Suppressor macrophage (primary cell): ENCODE measurements at places on chromosomes 12 and 14.

- no peak for DNase-seq
Measured at GRCh38 chr14:57735276-57735675, 130.6 kb downstream of the SLC35F4 start.

DNA sequence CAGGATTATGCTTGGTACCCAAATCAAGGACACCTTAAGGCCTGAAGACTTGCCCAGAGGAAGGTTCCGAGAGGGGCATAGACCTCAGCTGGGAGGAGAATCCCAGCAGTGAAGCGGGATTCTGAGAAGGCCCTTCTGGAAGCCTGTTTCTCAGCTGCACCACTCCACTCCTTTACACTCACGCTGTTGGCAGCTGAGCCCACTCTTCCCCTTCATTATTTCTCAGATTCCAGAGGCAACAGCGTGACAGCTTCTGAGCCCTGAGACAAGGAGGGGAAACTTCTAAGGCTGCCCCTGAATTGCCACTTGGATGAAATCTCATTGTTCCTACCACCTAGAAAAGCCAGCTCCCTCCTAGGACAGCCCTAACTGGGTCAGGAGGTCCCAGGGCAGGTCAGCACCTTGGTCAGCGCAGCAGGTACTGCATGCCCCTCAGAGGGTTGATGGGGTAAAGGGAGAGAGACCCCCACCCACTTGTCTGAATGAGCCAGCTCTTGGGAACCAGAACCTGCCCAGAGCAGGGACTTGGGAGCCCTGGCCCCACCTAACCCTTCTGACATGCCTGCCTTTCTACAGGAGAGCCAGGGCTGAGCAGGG lies 53.9 kb downstream of the ISCA2 start:
- DNase-seq = no peak

DNA sequence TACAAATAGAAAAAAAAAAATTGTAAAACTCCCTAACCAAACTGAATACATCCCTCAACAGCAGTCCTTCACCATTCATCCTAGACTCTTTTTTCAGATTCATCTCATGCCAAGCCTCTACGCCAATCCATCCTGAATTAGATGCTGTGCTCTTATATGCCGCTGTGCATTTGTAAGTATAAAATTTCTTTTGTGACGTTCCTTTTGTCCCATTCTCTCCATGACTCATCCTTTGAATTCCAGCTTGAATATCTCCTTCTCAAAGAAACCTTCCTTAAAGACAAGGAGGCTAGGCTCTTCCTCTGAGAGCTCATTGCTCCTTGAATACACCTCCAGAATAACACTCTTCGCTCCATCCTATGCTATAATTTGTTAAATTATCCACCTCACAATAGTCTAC lies 359.2 kb downstream of the RMST start:
- no peak for DNase-seq

- no peak for DNase-seq
Measured at GRCh38 chr12:60096727-60097126, 500.9 kb downstream of the SLC16A7 start.

DNA sequence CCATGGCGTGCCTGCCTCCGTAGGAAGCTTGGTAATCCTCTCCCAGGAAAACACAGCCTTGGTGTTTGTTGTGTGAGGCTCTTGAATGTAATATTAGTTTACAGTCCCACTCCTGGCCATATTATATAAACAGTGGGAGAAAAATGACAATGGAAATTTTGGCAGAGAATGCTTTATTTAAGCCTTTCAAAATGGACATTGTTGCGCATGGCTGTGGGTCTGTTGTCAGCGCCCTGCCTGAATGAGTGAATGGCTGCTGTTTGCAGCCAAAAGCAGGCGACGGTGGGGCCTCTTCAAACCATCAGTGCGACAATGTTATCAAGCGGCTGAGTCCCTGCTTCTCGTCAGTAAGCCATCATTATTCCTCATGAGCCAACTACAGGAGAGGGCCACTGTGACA lies 201.8 kb upstream of the RMST start:
- no peak for DNase-seq

- no peak for DNase-seq
Measured at GRCh38 chr14:101552786-101553231, 8.5 kb upstream of the DIO3 start.

GRCh38 chr12:29343022-29343799 lies 37.8 kb downstream of the ERGIC2 start:
- DNase-seq = no peak

DNA sequence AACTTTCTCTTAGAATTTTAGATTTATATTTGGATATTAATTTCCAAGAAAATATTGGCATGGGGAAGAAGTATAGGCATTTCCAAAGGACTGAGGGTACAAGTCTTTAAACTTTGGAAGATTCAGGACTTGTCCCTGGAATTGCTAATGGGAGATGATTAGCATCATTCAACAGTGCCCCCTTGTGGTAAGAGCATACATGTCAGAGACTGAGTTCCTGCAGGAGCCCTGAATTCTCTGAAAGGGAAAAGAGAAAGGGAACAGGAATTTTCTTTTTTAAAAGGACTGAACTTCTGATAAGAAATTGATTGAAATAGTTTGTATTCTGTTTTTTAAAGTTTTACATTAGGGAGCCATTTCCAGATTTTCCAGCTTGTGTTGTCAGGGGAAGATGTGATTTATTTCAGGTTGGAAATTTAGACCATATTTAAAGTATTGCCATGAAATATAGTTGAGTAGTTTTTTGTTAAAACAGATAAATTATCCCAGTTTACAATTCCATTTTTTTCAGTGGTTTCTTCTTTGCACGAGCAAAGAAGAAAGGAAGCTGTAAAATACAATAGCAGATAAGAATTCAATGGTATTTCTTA lies 44.0 kb upstream of the REP15 start:
- peak; percentile 72 for DNase-seq
